NCI-H2107 (cell line): ENCODE measurements at places on chromosomes 11 and 22.

DNA sequence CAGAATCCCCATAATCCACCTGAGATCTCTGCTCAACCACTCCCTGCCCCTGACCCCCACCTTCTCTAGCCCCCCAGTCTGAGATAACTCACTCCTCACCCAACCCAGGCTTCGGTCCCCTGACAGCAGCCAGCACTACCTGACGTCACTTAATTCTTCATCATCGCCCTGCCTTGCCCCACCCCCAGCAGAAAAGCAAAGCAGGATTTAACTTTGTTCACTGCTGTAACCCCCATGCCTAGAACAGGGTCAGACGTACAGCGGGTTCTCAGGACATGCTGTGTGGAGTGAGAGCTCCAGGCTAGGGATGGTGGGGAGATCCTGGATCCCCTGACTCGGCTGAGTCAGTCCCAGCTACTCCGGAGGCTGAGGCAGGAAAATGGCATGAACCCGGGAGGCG lies 45.8 kb downstream of the ELFN2 start:
- DNase-seq: no peak

DNA sequence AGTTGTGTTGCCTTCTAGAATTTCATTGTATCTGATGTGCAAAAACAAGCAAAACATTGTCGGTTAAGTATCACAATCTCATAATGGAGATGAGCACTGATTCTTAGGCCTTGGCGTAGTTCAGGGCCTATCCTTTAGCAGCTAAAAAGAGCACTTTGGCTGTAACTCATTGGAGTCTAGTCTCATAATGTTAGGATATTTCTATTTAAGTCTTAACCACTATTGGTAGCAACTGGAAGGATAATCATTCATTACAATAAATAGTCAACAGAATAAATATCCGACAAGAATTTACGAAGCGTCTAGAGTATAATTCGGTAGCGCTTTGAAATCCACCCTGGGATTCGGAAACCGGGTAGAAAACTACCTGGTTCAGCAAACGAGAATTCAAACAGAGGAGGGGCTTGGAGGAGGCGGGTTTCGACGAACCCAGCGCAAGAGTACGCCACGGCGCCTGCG lies 461 bp upstream of the EED start:
- peak; percentile 83 for DNase-seq

- no peak for DNase-seq
Measured at GRCh38 chr11:127506647-127507046, 506.1 kb upstream of the KIRREL3 start.

GRCh38 chr22:49312601-49313000 lies 515.1 kb downstream of the BRD1 start:
- DNase-seq: no peak

- DNase-seq: no peak
Measured at GRCh38 chr11:43223026-43223425, 88.8 kb upstream of the API5 start.

GRCh38 chr11:12276356-12276755 lies 101.0 kb upstream of the PARVA start:
- DNase-seq: peak; percentile 61

DNA sequence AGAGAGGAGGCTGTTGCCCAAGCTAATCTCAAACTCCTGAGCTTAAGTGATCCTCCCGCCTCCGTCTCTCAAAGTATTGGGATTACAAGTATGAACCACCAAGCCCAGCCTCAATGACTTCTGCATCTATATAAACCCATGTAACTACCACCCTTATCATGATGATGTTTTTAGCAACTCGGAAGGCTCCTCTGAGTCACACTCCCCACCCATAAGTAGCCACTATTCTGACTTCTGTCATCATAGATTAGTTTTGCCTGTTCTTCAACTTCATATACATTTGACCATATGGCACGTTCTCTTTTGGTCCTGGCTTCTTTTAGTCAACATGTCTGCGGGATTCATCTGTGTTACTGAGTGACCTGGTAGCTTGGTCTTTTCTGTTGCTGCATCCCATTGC lies 6.4 kb upstream of the FOSL1 start:
- no peak for DNase-seq

DNA sequence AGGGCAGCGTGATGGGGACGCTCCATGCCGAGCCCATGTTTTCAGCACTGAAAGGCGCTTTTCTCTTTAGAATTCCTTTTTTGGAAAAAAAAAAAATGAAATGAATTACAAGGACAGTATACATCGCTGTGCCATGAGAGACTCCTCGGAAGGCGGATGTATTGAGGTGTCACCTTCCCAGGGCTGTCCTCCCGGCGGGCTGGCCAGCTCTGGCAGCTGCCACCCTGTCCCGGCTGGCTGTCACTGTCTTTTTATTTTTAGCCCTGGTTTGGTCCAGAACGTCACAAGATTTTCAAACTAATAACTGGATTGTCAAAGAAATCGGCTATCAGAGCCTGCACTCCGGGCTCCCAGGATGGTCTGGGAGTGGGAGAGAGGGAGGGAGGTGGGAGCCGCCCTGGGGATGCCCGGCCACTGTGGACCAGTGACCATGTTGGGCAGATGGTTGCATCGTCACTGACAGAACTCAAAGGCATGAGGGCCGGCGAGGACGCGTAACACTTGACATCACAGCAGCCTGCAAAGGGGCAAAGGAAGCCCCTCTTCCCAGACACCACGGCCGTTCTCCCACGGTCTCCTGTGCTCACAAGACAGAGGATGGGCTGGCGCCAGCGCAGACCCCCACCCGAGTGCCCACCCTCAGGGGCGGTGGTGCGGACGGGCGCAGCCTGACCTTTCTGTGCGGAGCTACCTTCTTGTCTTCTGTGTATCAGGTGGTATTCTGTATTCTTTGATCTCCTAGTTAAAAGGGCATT lies 392.9 kb downstream of the TBC1D22A start:
- no peak for DNase-seq

DNA sequence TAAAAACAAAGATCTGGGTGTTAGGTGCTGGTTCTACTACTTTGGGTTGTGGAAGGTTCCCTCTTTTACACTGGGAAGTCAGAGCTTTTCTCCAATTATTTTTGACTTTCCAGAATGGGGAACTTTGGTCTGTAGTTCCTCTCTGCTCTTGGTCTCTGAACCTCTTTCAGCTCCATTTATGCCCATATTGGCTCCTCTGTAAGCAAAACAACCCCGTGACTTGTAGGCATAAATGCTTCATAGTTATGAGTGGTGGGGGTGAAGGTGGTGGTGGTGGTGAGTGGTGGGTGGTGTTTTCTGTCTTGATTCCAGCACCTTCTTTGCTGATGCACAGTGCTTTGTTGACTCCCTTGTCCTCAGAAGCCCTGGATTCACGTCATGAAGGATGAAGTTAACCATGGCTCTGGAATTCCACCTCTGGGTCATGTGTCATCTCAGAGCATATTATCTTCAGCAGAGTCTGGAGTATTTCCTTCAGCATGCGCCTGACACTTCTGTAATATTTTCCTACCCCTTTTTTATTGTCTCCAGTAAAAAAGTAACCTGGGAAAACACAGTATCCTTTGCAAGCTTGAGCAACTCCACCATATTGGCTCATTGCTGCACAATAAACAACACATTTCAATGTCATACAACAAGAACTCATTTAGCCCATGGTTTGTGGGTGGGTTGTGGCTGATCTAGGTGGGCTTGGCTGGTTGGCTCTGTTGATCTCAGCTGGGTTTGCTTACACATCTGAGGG lies 24.1 kb upstream of the GRK3 start:
- no peak for DNase-seq

- DNase-seq: no peak
Measured at GRCh38 chr11:116086426-116086825, 582.2 kb upstream of the CADM1 start.

DNA sequence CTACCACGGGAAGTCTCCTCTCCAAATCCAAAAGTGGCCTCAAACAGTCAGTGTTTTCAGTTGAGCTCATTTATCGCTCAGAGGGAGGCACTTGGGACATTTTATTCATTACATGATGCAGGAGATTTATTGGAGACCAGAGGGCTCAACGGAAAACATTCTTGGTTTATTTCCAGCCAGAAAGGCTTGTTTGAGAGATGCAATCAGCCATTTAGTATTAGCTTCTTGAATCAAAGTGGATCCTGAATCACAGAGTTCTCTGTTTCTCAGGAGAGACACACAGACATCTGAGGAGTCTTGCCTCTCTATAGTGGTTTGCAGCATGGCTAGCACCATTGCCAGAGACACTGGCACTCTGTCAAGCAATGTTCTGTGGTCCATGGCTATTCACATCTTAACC lies 31.5 kb downstream of the CD44 start:
- DNase-seq: no peak

- DNase-seq: no peak
Measured at GRCh38 chr11:110190885-110191284, 97.7 kb downstream of the ZC3H12C start.

GRCh38 chr22:33139937-33140336 lies 81.8 kb upstream of the SYN3 start:
- no peak for DNase-seq

DNA sequence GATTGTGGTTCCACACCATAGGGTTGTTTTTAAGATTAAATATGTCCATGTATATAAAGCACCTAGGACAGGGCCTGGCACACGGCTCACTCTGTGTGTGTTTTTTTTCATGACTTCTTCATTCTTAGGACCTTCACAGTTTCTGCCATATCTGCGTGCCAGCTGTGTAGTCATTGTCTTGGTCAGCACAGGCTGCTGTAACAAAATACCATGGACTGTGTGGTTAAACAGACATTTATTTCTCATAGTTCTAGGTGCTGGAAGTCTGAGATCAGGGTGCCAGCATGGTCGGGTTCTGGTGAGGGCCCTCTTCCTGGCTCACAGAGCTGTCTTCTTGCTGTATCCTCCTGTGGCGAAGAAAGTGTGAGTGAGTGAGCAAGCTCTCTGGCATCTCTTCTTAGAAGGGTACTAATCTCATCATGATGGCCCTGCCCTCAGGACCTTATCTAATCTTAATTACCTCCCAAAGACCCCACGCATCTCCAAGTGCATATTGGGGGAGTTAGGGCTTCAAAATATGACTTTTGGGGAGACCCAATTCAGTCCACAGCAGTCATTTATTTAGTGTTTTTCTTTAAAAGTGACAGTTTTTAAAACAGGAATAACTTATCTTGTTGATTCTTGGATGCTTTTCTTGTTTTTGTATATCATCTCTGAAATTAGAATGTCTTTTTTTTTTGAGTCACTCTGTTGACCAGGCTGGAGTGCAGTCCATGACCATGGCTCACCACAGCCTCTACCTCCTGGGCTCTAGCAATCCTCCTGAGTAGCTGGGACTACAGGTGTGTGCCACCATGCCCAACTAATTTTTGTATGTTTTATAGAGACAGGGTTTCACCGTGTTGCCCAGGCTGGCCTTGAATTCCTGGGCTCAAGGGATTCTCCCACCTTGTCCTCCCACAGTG lies 70.9 kb downstream of the ZNRF3 start:
- DNase-seq: no peak

DNA sequence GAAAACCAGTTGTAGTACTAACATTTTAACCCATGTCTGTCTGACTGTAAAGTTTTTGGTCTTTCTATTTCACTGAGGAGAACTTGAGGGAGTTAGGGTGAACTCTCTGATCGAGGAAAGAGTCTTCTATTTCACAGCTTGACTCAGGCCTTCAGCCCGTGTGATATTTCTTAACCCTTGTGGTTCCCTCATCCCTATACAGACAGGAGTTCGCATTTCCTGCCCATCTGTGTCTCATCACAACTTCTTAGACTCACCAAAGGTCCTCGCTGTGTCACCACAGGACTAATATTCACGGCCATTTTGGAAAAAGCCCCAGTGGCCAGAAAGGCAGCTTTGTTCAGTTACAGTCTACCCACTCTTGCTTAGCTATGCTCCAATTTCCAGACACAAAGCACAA lies 172.8 kb downstream of the FAM181B start:
- no peak for DNase-seq

DNA sequence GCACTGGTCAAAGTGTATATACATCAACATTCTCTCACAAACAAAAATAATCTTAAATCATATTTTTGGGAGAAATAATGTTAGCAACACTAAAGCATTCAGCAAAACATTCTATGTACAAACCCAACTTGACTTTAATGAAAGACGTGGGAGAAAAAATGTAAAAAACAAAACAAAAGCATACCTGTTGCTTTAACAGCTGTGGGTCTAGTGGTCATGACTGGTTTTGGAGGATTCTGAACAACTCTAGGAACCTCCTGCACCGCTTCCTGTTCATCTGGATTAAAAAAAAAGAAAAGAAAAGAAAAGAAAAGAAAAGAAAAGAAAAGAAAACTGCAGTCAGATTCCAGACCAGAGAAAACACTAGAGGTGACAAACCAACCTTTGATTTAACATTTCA lies 2.1 kb downstream of the FNBP4 start:
- DNase-seq: no peak

DNA sequence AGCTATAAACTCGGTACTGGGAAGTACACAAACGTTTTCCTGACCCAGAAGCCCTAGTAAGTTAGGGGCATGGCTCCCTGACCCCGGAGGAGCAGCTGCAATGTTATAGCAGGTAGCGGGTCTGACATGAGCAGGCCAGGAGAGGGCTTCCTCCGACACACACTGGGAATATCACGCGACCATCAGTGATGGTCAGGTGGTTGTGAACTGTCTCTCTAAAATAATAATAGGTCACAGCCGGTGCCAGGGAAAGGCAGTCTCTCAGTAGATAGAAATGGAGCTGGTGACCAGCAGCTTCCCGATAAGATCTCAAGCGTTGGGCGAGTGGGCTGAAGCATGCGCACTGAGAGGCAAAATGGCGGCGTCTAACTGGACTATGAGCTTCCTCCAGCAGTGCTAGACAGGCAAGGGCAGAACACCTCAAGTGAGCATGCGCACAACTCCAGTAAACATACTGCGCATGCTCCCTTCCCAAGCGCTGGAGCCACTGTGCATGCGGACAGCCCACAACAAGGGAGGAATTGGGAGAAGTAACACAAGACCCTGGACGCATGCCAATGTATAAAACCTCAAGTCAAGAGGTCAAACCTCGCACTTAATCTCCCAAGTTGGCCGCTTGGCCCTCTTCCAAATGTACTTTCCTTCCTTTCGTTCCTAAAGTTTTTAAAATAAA lies 22.3 kb upstream of the TESMIN start:
- no peak for DNase-seq

- DNase-seq: no peak
Measured at GRCh38 chr11:78402847-78403246, 14.8 kb downstream of the GAB2 start.

- no peak for DNase-seq
Measured at GRCh38 chr22:22884010-22884887, 3.4 kb upstream of the IGLL5 start.

GRCh38 chr22:41906822-41907221 lies 8.1 kb downstream of the SHISA8 start:
- DNase-seq: no peak

DNA sequence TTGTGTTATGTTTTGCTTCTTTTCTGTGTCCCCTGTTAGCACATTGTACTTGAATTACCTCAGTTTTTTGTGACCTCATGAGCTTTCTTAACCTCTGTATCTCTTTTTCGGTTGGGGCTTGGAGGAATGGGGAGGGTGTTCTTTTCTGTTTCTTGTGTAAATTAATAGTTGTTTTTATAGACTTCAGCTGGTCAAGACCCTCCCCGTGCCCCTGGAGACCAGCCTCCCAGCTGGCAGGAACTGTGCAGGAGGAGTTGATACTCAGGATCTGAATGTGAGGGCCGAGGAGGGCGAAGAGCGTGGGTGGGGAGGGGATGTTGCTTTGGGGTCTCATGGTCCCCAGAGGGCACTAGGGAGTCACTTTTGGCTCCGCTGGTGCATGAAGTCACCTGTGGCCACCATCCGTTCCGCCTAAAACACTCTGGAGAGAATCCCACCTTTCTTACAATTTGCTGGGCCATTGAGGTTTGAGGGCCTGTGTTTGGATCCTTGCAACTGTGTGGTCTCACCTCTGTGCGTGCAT lies 44.3 kb upstream of the NNMT start:
- DNase-seq: no peak

GRCh38 chr22:33823552-33823951 lies 96.7 kb downstream of the LARGE1 start:
- DNase-seq: no peak

GRCh38 chr22:36737776-36738175 lies 34.2 kb upstream of the CACNG2 start:
- no peak for DNase-seq
